ENCODE measurements at places on chromosomes 11 and 22.

DNA sequence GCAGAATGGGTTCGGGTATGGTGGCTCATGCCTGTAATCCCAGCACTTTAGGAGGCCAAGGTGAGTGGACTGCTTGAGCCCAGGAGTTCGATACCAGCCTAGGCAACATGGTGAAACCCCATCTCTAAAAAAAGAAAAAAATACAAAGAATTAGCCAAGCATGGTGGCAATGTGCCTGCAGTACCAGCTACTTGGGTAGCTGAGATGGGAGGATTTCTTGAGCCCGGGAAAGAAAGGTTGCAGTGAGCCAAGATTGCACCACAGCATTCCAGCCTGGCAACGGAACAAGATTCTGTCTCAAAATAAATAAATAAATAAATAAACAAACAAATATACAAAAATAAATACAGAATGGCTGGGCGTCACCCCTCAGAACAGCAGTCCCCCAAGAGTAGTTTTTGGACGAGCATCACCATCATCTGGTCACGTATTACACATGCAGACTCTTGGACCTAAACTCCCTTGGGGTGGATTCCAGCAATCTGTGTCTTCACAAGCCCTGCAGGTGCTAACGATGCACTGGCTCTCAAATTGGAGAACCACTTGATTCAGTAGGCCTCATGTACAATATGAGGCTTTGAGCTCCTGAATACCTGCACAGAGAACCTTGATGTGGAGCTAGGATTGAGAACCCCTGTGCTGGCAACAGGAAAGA, 33.5 kb downstream of the CLMP start:
- no peak for DNase-seq

DNA sequence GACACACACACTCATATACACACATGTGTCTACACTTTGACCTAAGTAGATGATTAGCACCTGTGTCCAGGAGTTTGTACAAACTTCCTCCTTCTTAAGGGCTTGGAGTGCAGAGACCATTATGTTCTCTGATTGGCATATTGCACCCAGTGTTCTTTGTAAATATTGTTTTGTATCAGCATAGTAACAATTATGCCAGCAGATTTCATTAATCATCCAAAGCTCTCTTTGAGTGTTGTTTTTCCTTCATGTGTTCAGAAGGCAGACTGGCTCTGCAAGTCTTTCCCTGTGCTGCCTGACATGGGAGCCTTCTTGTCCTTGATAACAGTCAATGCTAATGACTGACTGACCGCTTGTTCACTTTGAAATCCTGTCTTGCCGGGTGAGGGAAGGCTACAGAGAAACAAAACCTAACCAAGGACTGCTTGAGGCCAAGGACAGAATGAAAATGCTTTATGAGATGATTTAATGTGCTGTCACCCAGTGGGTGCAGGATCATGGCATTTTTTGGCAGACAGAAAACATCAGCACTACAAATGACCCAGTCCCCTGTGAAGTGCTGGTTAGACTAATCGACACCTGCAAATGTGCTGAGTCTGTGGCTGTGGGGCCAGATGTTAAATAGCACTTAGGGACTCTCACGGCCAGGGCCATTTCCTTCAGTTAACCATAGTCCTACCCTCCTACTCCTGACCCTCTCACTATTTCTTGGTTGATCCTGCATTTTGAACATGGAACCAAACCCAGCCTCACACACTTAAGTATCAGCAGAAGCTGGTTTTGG, 6.6 kb upstream of the BARX2 start:
- DNase-seq: no peak

GRCh38 chr11:21814169-21814568, 378.7 kb upstream of the ANO5 start:
- no peak for DNase-seq

GRCh38 chr11:27916541-27917100, 191.3 kb downstream of the KIF18A start:
- no peak for DNase-seq

DNA sequence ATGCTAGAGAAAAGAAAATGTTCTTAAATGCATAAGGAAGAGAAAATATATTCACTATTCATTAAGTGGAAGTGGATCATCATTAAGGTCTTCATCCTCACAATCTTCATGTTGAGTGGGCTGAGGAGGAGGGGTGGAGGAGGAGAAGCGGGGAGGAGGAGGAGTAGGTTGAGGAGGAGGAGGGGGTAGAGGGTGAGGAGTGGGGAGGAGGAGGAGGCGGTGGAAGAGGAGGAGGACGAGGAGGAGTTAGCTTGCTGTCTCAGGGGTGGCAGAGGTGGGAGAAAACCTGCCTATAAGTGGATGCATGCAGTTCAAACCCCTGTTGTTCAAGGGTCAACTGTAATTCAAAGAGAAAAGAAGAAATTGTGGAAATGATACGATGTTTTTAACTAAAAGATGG, 71.6 kb downstream of the MYEOV start:
- no peak for DNase-seq

GRCh38 chr11:2142762-2143202, 3.6 kb upstream of the IGF2 start:
- DNase-seq: no peak

- no peak for DNase-seq
Observed at GRCh38 chr11:125228445-125228844, 63.9 kb downstream of the PKNOX2 start.

DNA sequence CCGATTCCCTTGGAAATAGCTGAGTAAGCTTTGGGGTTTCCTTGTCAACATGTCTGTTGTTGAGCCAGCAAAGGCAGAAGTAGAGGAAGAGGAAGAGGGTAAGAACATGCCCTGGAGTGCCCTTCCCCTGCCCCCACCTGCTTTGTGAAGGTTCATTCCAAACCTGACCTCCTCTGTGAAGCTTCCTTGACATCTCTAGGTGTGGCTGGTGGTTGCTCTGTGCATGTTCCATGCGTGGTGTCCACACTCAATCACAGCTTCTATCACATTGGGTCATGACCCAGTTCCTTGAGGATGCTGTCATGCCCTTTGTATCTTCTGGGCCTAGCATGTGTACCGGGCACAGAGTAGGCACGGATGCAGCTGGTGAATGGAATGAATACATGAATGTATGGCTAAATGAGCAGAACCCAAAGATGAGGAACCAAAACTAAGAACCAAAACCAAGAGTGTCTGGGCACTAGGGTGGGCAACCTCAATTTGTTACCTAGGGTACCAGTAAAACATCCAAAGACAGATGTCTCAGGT, 23.7 kb upstream of the FXYD6 start:
- no peak for DNase-seq

GRCh38 chr11:79431535-79431934, 9.3 kb downstream of the TENM4 start:
- no peak for DNase-seq

GRCh38 chr11:75780888-75781287, 12.3 kb downstream of the DGAT2 start:
- DNase-seq: no peak

DNA sequence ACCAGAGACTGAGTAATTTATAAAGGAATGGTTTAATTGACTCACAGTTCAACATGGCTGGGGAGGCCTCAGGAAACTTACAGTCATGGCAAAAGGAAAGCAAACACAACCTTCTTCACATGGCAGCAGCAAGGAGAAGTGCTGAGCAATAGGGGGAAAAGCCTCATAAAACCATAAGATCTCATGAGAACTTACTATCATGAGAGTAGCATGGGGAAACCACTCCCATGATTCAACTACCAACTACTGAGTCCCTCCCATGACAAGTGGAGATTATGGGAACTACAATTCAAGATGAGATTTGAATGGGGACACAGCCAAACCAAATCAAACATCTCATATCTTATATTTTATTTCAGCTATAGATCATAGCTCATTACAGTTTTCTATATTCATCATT, 33.0 kb downstream of the GRIA4 start:
- no peak for DNase-seq

GRCh38 chr11:117843666-117844484, 19.3 kb upstream of the FXYD2 start:
- peak; percentile 83 for DNase-seq

DNA sequence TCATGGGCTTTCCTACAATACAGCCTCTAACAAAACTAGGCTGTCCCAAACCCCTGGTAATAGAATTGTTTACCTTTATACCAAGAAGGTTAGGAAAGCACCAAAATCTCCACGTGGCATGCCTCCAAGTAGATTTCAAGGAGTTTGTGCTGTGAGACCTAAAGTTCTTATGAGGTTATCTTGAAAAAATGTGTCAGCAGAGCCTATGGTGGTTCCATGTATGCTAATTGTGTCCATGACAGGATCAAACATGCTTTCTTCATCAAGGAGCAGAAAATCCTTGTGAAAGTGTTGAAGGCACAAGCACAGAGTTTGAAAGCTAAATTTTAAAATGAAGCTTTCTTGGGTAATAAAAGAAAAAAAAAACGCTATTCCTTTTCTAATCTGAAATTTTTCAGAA, 36.2 kb downstream of the CCDC73 start:
- DNase-seq: no peak

GRCh38 chr11:62004473-62004872, 37.0 kb upstream of the FTH1 start:
- DNase-seq: peak; percentile 10

DNA sequence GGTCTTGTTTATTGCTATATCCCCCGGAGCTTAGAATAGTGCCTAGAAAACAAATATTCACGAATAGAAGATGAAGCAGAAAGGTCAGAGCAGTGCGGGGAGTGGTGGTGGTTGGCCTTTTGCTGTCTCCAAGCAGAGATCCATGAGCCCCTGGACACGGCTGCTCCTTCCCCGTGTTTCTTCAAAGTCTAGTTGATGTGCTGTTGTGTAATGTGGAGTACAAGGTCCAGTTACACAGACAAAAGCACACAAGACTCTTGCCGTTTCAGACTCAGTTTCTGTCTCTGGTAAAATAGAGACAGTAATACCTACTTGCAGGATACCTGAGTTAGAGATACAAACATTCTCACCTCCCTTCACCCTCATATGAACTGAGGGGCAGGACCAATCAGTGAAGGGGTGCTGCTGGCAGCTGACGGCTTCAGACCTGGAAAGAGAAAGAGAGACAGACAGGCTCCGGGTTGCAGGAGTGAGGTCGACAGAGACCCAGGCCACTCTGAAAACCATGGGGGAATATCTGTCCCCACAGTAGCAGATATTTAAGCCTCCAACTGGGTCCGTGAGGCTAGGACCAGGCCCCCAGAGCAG, 56.2 kb downstream of the RASSF10 start:
- no peak for DNase-seq

- no peak for DNase-seq
Observed at GRCh38 chr11:127864861-127865260, 722.5 kb downstream of the ETS1 start.

- no peak for DNase-seq
Observed at GRCh38 chr11:132551016-132551415, 981.3 kb downstream of the OPCML start.

DNA sequence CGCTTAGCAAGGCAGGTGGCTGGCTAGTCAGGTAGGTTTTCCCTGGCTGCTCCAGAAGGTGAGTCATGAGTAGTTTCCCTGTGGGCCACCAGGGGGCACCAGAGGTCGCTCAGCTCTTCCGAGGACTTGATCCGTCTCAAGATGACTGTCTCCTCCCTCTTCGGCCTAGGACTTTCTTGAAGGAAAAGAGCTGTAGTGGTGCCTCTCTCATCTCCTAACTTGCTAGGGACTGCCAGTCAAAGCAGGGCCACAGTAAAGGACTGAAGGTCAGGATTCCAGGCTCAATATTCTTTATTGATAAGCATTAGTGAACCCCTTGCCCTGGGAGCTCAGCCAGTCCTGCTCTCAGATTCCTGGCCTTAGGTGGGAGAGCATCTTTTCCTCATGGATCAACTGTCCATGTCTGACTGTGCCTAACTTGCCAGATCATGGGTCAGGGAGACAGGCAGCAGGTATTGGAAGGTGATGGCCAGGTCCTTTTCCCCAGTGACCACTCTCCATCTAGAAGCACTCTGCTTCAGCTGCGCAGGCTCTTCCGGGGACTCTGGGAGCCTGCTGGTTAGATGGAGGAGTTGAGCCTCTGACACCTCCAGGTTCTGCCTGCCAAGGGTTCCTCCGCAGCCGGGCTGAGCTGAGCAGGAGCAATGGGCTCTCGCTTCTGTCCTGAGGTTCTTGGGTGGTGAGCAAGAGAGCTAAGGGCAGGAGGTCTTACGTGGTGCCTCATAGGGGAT, 1.9 kb downstream of the POLD4 start:
- DNase-seq: peak; percentile 78

GRCh38 chr22:31080164-31080847, 812 bp upstream of the SMTN start:
- DNase-seq: no peak

DNA sequence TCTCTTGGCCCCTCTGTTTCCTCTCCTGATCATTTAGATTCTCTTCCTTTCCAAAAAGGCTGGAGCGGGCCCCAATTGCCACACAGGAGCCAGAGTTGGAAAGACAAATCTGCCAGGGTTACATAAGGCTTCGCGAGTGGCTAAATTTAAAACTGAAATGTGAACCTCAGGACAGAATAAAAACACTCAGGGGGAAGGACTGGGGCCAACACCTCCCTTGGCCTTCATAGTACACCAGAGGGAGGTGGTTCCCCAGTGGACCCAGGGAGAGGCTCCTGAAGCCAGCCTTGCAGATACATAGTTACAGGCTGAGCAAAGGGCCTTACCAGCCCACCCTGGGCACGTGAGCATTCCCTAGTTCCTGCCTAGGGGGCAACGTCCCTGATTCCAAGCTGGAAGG, 150.1 kb downstream of the MN1 start:
- no peak for DNase-seq

DNA sequence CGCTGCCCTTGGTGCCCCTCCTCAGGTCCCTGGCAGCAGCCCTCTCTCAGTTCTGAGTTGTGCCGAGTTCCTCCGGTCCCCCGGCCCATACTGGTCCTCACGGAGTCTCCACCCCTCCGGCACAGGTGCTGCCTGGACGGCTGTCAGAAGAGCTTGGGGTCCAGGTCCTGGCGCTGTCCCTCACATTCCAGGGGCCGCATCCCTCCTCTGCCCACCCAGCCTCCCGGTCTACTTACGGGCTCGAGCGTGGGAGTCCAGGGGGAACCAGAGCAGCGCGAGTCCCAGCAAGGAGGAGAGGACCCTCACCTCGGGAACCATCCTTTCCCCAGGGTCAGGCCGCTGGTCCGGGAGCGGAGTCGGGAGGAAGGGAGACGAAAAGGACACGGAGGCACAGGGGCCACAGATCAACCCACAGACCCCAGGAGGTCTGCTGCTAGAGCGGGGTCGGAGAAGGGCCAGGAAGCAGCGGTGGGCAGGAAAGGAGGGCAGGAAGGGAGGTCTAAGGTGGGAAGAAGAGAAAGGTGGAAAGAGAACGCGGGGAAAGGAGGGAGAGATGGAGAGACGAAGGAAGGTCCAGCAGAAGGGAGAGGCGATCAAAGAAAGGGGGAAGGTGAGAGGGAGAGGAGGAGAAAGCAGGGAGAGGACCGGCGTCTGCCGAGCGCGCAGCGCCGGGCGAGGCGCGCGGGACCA, 510 bp downstream of the CHRDL2 start:
- no peak for DNase-seq

GRCh38 chr22:48212727-48213126, 1450.3 kb downstream of the TBC1D22A start:
- DNase-seq: no peak

GRCh38 chr11:30496935-30497334, 89.2 kb downstream of the MPPED2 start:
- DNase-seq: no peak

Measured in CD4-positive, alpha-beta T cell treated with Interleukin-12 subunit alpha and Interleukin-12 subunit beta, for 1 hour (primary cell).